ENCODE measurements at places on chromosomes 5 and 9. TPM values are rescaled to one million over a fixed set of nuclear protein-coding genes. Genes with fewer than 3 reads are reported as not detected.

GRCh38 chr5:171629628-171630349 lies 155.8 kb upstream of the SMIM23 start:
- H3K36me3 ChIP-seq, result no peaks in the 10 kb centered on the region
- H3K27me3 ChIP-seq, result peaks cover 23% of the 10 kb centered on the region
- DNase-seq, result peak; percentile 39
- no peak overlapping the region for H3K27ac ChIP-seq
- H3K4me1 ChIP-seq, result peaks cover 7% of the 10 kb centered on the region

GRCh38 chr9:69425136-69425801 lies 100.3 kb downstream of the ENTREP1 start:
- no peaks in the 10 kb centered on the region for H3K36me3 ChIP-seq
- no peak overlapping the region for H3K4me3 ChIP-seq
- DNase-seq, result no peak
- no peak overlapping the region for H3K27ac ChIP-seq

GRCh38 chr5:30891660-30892059 lies 301.8 kb upstream of the CDH6 start:
- H3K4me1 ChIP-seq, result no peaks in the 10 kb centered on the region
- H3K36me3 ChIP-seq, result no peaks in the 10 kb centered on the region
- no peak overlapping the region for H3K27ac ChIP-seq

DNA sequence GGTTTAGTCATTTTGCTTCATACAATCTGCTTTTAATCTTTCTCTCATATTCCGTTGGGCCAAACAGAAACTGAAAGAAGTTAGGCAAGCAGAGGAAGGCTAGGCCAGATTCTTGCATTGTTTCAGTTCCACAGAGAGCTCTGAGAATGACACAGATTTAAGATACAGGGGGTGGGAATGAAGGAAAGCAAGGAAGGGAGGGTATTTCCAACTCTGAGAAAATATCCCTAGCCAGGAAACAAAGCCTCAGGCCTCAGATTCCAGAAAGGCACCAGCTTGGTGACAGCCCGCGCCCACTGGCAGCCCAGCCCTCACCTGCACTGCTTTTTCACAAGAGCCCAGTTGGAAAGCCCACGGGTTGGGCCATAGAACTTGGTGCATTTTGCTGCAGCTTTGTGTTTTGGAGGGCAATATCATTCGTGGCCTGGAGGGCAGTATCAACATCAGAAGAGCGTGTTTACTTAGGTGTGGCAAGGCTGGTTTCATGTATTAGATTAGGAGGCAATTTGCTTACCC lies 63.5 kb downstream of the ENC1 start:
- H3K27ac ChIP-seq, result peak overlapping the region; percentile 86
- no peaks in the 10 kb centered on the region for H3K27me3 ChIP-seq
- peaks cover 20% of the 10 kb centered on the region for H3K4me1 ChIP-seq
- no peak overlapping the region for H3K4me3 ChIP-seq
- no peaks in the 10 kb centered on the region for H3K36me3 ChIP-seq

GRCh38 chr5:67089200-67089725 lies 107.3 kb downstream of the CD180 start:
- H3K4me3 ChIP-seq, result no peak overlapping the region
- H3K27ac ChIP-seq, result no peak overlapping the region
- DNase-seq, result peak; percentile 58
- H3K27me3 ChIP-seq, result no peaks in the 10 kb centered on the region

- peak; percentile 55 for DNase-seq
- H3K4me1 ChIP-seq, result peaks cover 17% of the 10 kb centered on the region
These were observed 49.9 kb downstream of the ZFAND5 start for GRCh38 chr9:72315089-72315509.

GRCh38 chr5:34553581-34553980 lies 102.5 kb upstream of the RAI14 start:
- no peaks in the 10 kb centered on the region for H3K36me3 ChIP-seq
- H3K27ac ChIP-seq, result no peak overlapping the region
- DNase-seq, result no peak
- H3K4me3 ChIP-seq, result no peak overlapping the region
- H3K4me1 ChIP-seq, result no peaks in the 10 kb centered on the region

- no peak overlapping the region for H3K27ac ChIP-seq
- DNase-seq, result no peak
- peaks cover 12% of the 10 kb centered on the region for H3K4me1 ChIP-seq
- no peak overlapping the region for H3K4me3 ChIP-seq
These were observed 59.4 kb downstream of the MACROH2A1 start for GRCh38 chr5:135339623-135340022.

GRCh38 chr9:72464857-72465592 lies 56.4 kb upstream of the TMC1 start:
- no peaks in the 10 kb centered on the region for H3K27me3 ChIP-seq
- no peak for DNase-seq
- no peak overlapping the region for H3K27ac ChIP-seq
- no peaks in the 10 kb centered on the region for H3K36me3 ChIP-seq

- H3K4me1 ChIP-seq, result no peaks in the 10 kb centered on the region
- no peaks in the 10 kb centered on the region for H3K36me3 ChIP-seq
- no peak overlapping the region for H3K4me3 ChIP-seq
These were observed 118.1 kb downstream of the SLIT3 start for GRCh38 chr5:169182797-169183196.

- no peaks in the 10 kb centered on the region for H3K4me1 ChIP-seq
- H3K27ac ChIP-seq, result no peak overlapping the region
- H3K4me3 ChIP-seq, result no peak overlapping the region
These were observed 877.0 kb downstream of the NR2F1-AS1 start for GRCh38 chr5:92703976-92704375.

DNA sequence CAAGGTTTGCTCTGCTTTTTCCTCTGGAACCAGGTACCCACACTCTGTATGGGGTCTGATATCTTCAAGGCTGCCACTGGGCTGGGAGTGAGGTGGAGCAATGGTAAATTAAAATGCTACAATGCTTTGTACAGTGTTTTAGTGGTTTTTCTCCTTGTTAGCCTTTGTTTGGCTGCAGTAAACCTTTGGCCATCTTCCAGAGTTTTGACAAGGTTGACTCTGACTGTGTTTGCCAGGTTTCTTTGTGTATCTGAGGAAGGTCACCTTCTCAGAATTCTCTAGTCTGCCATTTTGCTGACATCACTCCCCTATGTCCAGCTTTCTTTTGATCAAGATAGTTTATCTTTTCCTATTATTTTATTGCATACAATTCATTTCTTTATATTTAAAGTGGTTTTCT lies 11.2 kb downstream of the SPATA31D1 start:
- no peaks in the 10 kb centered on the region for H3K4me1 ChIP-seq
- DNase-seq, result no peak
- no peak overlapping the region for H3K27ac ChIP-seq
- H3K36me3 ChIP-seq, result no peaks in the 10 kb centered on the region

DNA sequence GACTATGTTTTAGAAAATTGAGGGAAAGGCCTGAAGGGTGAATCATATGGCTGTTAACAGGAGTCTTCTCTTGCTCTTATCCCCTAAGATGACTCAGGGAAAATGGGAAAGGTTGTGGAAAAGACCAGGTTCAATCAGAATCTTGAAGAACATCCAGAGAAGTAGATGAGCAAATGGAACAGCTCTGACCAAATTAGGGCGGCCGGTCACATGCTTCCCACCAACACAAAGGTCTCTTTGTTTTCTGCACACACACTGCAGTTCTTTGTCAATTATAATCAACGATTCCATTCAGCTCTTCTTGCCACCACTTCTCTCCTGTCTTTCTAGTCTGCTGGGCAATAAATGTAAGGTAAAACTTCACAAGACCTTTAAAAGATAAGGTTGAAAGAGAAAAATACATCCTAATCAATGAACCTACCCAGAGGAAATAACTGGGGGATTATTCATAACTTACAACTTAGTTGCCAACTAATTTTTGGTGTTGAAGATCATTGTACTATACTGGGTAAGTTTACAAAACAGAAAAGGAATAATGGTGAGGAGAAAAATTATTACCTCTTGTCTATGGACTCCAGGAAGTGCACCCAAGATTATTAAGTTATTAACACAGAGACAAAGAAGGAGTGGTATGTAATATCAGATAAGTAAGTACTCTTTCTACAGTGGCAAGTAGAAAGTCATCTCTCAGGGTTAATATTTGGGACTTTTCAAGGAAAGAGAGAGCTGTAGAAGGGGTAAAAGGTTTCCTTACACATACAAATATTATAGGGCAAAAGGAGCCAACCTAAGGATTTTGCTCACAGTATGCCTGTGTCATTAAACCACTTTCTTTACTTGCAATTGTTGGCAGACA lies 441.9 kb upstream of the PIK3R1 start:
- H3K27me3 ChIP-seq, result no peaks in the 10 kb centered on the region
- no peaks in the 10 kb centered on the region for H3K36me3 ChIP-seq
- H3K4me3 ChIP-seq, result no peak overlapping the region
- peak overlapping the region; percentile 44 for H3K27ac ChIP-seq
- H3K4me1 ChIP-seq, result peaks cover 14% of the 10 kb centered on the region

ADCY2 gene
- total RNA-seq, result 5.7 TPM

GRXCR2 gene
- total RNA-seq, result not detected

SNCAIP gene
- total RNA-seq, result 0.84 TPM

CHSY3 gene
- 11.9 TPM for total RNA-seq

DOCK8 gene
- total RNA-seq, result 4.4 TPM

SPEF2 gene
- total RNA-seq, result 3.9 TPM

PCYOX1L gene
- 16.6 TPM for total RNA-seq

CNTFR gene
- total RNA-seq, result 7.4 TPM

Data from astrocyte (in vitro differentiated cells and primary cell).